NCI-H187 treated with DMSO at 0.1 percent for 48 hours (cell line): ENCODE measurements at places on chromosomes 5 and 9.

DNA sequence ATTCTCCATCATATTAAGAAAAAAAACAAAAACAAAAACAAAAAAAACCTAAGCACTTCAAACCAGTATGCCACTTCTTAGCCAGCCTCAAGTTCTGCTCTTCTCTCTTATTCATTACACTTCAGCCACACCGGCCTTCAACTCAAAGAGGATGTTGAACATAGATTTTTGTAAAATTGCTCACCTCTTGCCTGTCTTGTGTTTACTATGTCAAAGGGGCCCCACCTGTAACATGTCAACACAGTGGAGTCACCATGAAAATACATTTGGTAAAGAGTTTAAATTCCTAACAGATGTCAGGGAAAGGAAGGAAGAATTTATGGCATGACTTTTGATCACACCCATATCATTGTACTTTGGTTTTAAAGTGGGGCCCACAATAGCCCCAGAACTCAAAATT lies 121.1 kb upstream of the GHR start:
- DNase-seq: no peak

DNA sequence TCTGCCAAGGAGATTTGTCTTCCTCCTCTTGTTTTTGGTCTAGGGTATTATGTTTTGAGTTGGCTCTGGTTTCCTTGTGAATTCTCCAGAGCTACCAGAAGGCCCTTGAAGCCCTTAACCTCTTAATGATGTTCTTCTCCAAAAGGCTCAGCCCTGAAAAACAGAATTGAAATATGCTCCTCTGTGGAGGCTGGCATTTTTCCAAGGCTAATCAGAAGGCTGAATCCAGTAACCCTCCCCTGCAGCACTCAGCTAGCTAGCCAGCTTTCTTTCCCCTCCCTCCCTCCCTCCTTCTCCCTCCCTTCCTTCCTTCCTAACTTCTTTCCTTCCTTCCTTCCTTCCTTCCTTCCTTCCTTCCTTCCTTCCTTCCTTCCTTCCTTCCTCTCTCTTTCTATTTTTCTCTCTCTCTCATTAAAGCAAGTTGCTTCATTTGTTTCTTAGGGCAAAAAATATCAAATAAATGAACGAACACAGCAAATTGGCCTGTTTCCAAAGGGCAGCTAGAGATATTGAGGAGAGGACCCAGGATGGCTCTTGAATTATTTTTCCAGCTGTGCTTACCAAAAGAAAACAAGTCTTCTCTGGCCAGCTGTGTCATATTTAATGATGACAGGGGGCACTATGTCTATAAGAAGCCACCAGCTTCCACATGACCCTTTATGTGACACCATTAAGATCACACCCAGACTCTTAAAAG lies 38.7 kb downstream of the JAKMIP2 start:
- DNase-seq: peak; percentile 78

DNA sequence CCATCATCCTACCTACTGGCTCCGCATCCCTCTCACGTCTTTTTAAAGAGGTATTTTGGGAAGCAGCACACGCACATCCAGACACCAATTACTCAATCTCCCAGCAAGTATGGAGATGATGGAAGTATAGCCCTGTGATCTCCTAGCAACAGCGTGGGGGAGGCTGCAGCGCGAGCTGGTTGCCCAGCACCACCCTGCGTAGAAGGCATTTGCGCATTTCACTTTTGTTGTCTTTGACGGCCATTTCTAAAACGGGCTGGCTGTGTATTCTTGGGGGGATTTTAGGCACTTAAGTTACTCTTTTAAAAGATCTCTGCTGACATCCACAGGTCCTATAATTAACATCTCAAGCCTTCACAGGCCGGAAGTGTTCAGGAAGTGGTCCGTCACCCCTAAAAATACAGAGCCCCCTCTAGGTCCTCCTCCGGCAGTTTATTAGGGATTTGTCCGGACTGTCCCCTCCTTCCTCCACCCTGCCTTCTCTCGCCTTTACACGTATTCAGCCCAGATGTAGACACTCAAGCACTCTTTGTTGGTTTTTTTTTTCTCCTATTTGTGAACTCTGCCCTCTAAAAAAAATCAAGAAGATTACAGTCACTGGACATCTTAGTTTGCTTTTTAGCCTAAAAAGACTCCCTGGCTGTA lies 371.4 kb downstream of the NTRK2 start:
- DNase-seq: no peak

- DNase-seq: no peak
Measured at GRCh38 chr5:33939556-33940262, 3.5 kb downstream of the RXFP3 start.

GRCh38 chr9:84556556-84556955 lies 113.0 kb upstream of the NTRK2 start:
- DNase-seq: no peak

GRCh38 chr9:29063031-29063430 lies 1489.8 kb upstream of the C9orf72 start:
- no peak for DNase-seq

- DNase-seq: peak; percentile 40
Measured at GRCh38 chr5:127492854-127493738, 24.3 kb upstream of the PRRC1 start.

GRCh38 chr5:172379481-172379880 lies 74.8 kb downstream of the SH3PXD2B start:
- no peak for DNase-seq

DNA sequence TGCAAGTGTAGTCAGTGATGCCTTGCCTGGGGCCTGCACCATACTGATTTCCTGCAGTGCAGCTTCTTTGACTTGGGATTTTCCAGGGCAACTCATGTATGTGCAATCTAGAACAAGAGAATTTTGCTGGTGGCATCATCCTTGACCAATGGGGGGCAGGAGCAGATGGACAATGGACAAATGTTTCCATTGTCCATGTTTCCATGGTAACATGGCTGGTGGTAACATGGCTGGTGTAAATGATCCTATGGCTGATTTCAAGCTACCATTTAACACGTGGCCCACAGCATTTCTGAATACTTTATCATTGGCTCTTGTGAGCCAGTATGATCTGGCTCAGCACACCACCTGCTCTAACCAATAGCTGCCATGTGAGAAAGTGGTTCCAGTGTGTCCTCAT lies 130.1 kb upstream of the OSMR start:
- no peak for DNase-seq

DNA sequence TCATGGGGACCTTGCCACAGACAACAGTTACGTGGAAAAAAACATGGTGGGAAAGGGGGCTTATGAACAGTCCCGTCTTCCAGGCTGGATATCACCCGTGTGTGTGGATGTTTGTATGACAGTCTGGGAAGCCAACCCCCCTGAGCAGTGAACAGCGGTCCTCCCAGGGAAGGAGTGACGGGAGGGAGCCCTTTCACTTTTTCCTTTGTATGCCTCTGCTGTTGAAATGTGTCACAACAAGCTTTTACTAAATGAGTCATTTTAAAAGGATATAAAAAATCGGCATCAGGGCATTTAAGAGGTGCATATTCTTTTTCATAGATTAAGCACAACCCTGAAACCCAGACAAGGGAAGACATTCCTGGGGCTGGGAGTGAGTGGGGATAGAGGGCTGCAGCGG lies 5.1 kb downstream of the MYMK start:
- no peak for DNase-seq

GRCh38 chr5:120818128-120818527 lies 354.0 kb downstream of the PRR16 start:
- DNase-seq: no peak

DNA sequence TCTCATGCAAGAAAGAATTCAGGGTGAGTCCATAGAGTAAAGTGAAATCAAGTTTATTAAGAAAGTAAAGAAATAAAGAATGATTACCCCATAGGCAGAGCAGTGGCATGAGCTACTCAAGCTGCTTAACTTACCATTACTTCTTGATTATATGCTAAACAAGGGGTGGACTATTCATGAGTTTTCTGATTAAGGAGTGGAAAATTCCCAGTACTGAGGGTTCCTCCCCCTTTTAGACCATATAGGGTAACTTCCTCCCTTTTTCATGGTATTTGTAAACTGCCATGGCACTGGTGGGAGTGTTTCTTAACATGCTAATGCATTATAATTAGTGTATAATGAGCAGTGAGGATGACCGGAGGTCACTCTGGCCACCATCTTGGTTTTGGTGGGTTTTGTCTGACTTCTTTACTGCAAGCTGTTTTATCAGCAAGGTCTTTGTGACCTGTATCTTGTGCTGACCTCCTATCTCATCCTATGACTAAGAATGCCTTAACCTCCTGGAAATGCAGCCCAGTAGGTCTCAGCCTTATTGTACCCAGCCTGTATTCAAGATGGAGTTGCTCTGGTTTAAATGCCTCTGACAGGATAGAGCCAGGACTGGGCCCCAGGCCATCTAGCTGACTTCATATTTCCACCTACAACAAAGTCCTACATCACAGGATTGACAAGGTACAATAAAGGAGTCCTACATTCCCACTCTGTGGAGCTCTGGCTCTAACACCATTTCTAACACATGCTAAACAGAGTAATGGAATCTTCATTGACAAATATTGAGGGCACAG lies 186.7 kb downstream of the NXNL2 start:
- no peak for DNase-seq

DNA sequence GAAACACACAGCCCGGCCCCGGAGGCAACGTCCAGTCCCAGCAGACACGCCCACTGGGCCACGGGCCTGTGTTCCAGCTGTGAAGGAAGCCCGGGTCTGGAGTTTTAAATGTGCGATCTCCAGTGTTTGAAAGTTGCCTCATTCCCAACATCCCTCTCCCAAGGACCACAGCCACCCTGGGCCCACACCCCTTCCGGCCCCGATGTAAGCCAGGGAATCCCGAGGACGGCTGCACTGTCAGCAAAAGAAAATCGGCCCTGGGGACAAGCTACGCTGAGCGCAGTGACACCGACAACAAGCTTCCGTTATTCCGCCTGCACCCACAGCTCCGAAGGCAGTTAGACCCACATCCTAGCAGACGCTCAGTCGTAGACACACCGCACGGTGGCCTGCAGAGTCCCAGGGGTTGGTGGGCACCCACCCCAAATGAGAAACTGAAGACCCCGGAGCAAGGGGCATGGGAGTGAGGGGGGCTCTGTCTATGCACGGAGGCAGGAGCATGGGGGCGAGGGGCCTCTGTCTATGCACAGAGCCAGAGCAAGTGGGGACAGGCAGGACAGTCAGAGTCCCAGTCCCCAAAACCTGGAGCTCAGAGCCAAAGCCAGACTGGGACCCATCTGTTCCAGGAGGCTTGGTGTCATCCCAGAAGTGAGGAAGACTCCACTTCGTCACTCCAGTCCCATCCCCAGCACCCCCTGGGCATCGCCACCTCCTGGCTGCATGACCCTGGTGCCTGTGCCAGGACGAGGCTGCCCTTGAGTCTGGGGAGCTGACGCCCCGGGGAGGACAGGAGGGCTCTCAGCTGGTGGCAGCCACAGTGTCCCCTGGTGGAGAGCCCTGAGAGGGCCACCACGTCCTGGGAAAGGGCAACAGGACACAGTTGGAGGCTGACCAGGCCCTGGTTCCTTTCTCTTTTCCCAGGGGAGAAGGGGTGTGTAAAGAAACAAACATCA lies 23.4 kb downstream of the GLT6D1 start:
- no peak for DNase-seq

DNA sequence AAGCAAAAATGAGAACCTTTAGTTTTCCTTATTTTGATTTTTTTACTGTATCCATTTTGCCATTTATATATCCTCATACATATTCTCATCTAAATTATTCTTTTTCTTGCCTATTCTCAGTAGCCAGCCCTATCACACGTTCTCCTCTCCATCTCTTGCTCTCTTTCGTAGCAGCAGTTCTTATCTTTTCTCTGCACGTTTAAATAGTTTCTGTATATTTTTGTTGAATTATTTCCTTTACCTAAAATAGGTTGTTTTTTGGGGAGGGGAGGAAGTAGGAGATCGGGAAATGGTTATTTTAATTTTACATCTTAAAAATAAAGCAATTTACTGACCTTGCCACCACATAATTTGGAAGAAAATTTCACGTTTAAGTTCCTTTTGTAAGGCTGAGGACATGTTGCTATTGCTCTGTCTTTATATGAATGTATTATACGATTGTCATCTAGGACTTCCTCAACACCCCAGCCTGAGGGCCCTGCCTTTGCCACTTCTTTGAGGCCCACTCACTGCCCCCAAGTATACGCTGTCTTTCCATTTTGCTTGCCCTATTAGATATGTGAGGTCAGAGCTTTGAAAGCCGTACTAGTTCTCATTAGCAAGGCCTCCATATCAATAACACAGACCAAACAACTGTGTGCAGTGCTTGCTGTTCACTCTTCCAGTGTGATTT lies 140.3 kb downstream of the GNAQ start:
- DNase-seq: no peak

DNA sequence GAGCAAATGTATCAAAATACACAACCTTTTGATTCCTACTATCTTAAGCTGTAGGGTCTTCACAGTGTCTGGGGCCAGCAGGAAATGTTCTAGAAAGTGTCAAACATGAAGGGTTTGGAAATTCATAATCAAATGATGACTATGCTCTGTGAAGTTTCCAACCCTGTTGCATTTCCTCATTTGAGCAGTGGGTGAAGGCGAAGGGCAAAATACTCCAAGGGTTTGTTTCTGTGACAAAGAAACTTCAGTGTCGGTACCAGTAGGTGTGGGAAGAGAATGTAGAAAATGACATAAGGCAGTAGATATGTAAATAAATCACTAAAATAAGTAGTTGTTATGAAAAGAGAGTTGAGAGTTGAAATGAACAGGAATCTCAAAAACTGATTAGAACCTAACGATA lies 576 bp downstream of the ALDOB start:
- DNase-seq: no peak

DNA sequence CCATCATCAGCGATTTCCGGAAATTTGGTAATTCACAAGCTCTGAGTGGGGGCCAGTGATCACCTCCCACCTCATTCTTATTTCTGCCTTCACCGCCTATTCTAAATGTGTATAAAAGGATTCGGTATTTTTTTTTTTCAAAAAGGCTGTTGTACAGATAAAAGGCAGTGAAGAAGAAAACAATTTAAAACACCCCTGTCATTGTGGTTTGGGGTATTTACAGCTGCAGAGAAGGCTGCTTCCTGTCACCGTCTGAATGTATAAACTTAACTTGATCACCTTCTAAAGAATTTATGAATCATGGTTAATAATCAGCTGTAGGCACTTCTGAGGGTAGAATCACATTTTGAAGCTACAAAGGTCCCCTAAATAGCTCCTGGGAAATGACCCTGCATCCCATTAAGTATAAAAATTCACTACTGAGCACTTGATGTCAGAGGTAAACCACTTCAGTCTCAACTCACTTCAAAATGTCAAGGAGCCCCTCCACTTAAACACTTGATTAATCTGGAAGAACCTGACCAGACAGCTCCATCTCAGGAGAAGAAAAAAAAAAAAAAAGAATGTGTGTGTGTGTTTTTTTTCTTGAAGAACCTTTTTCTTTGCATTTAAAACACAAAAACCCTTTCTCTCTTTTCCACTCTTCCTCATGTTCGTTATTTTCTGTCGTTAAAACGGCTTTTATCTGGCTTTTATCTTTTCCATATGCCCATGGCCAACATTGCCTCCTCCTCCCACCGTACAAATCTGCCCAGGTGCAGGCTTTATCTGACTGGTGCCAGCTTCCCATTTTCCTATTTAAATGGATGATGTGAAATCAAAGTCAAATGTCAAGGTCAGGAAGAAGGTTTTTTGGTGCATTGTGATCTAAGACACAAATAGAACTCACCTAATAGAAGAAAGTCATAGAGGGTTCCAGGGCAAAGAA lies 291.2 kb downstream of the IRX1 start:
- DNase-seq: peak; percentile 58

- no peak for DNase-seq
Measured at GRCh38 chr9:97772145-97772544, 75.0 kb upstream of the XPA start.
